ENCODE measurements at places on chromosomes 4 and X.

GRCh38 chrX:150849996-150850720 is 48.3 kb downstream of the CD99L2 start:
- no peak for DNase-seq

DNA sequence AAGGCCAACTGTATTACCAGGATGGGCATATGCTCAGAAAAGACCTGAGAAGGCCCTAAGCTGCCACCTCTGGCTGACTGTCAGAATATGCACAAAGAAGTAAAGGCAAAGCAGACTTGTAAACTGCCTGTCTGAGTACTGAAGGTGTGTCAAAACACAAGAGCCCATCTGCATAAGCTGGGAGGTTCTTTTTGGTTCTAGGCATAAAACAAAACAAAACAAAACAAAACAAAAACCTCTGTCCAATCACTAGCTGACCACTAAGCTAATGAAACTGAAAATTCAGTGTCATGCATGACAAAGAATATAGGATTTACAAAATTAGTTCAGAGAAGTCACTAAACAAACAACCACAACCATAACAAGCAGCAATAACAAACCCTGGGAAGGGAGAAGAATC is 20.6 kb downstream of the SH3D19 start:
- no peak for DNase-seq

GRCh38 chrX:15680401-15680800 is 15.8 kb upstream of the CLTRN start:
- DNase-seq, result no peak

- DNase-seq, result no peak
Observed at GRCh38 chrX:126339928-126340327, 173.8 kb upstream of the DCAF12L2 start.

- no peak for DNase-seq
Observed at GRCh38 chr4:165606465-165607205, 227.8 kb downstream of the CPE start.

DNA sequence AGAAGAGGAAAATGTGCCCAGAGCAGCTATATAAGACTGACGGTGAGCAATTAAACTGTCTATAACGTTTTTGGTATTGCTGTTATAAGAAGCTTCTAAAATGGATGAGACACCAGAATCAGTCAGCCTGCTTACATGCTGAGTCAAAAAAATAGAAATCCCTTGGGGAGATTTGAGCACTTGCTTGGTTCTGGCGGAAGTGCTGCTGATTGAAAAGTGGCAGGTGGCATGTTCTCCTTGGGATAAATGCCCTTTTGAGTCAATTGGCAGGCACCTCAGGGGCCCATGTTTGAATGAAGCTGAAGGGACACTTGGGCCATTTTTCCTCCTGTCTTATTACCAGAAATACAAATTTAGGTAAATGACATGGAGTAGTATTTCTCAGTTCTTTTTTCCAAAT is 148.7 kb downstream of the PTCHD1 start:
- DNase-seq, result no peak

DNA sequence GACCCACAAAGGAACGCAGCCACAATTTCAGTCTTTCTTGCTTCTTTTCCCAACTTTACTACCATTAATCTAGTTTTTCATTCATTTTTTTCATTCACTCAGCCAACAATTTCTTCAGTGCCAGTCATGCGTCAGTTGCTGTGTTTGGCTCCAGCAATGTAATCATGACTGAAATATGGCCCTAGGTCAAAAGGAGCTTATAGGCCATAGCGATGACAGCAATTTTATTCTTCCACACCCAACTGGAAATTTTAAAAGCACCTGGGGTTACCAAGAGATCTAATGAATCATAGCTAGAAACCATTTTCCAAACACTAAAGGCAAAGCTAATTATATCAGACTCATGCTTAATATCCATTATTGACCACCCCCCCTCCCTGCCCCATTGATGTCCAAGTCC is 29.8 kb upstream of the C1QTNF7 start:
- no peak for DNase-seq

GRCh38 chrX:17435476-17435875 is 60.5 kb downstream of the NHS start:
- no peak for DNase-seq

DNA sequence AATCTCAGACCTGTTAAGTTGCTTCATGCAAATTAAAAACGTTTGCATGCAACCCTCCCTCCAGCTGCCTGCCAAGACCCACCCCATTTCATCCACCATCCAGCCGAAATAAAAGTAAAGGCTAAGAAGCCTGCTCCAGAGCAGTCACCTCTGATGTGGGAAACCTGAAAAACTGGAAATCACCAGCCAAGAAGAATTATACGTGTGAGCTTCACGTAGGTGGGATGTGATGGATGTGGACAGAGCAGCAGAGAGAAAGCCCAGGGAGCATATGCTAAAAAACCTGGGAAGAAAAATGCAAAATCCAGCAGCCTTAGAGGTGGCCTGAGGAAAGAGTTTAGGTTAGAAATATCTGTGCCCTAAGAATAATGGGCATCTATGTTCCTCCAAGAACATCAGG is 160.6 kb upstream of the STS start:
- no peak for DNase-seq

DNA sequence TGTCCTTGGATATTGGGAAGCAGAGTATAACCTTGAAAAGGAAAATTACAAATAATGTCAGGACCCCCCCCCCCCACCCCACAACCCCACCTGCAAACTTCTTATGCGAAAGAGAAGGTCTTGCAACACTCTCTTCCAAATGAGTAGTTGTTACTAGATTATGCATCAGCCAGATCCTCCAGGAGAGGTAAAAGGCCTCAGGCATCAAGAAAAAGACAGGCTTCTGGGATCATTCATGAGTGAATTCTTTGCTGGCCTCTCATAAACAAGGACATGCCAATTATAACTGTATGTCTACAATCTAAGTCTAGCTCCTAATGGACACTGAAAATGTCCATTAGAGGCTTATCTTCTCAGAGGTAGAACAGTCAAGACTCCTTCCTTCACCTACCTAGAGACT is 1443.3 kb downstream of the RAPGEF2 start:
- no peak for DNase-seq

DNA sequence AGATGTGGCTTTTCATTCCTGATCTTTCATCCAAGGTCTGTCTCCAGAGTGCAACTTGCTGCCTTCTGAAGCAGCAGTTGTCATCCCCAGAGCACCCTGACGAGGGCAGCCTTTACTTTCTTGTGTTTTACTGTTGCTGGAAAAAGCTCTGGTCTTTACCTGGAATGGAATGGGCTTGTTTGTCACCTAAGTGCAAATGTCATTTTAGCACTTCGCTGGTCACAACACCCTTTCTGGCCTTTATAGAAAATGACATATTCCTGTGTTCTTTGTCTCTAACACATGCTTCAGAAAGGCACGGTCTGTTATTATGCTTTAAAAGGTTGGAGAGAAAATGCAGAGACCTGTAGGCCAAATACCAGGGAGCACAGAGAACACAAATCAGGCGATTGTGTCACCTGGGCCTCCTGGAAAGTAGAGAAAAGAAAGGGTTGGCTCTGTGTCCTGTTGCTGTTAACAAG is 332.7 kb upstream of the IGFBP7 start:
- DNase-seq, result peak; percentile 85

DNA sequence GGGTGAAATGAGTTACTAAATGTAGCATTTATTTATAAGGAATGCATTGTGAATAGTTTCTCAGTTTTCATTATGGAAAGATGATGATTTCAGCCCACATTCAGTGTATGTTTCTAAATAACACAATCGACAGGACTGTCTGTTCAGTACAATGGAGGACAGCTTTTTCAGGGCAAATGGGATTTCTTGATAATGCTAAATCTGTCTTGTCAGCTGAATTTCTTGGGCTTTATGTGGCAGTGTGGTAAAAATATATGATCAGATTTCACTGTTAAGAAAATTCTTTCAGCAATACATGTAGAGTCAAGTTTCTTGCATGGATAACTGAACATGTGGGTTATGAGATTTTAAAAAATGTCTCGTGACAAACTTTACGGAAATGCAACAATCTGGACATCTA is 150.8 kb downstream of the NPNT start:
- DNase-seq, result no peak

DNA sequence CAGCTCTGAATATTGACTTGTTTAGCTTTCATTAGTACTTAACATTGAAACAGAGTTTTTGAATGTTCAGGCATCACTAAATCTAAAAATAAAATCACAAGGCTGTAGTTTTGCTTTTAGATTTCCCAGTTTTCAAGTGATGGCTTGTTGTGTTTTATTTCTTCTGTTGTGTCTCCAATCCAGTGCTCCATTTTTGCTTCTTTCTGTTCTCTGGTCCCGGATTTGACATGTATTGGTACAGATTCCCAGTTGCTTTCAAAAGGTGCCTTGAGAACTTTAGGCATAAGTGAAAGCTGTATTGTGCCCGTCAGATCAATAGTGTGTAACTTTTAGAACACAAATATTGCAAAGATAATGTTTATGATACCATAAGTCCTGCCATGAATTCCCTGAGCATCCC is 53.2 kb downstream of the ARHGAP10 start:
- DNase-seq, result no peak

DNA sequence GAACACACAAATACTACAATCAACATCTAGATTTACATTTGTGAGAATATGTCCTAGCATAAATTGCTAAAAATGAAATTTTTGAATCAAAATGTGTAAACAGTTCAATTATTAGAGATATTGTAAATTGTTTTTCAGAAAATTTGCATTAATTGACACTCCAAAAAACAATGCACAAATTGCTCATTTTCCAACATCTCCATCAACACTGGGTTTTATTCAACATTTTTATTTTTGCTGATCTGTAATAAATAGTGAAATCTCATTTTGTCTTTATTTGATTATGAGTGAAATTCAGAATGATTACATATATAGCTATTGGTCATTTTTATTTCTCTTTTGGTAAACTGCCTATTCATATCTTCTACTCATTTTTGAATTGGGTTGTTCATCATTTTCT is 120.0 kb upstream of the GRIA3 start:
- no peak for DNase-seq

GRCh38 chr4:87012265-87012953 is 77.6 kb downstream of the AFF1 start:
- no peak for DNase-seq

- no peak for DNase-seq
Observed at GRCh38 chrX:140297273-140297672, 207.6 kb downstream of the SOX3 start.

GRCh38 chr4:112940336-112940735 is 109.1 kb upstream of the ANK2 start:
- DNase-seq, result no peak

DNA sequence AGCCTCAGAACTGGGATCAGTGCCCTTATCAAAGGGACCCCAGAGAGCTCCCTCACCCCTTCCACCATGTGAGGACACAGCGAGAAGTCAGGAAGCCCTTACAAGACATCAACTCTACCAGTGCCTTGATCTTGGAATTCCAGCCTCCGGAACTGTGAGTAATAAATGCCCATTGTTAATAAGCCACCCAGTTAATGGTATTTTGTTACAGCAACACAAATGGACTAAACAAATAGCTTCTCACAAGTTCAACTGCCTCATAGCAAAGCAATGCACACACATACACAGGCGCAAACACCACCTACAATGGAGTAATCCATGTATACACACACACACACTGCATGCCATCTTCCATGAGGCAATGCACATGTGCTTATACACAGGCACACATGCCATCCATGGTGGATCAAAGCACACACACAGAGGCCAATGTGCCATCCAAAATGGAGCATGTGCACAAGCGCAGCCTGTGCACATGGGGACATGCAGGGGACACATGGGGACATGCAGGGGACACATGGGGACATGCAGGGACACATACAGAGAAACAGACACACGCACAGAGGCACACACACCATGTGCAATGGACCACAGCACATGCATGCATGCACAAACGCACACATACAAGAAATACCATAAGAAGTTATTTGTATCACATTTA is 137.6 kb upstream of the TBL1X start:
- DNase-seq, result no peak

DNA sequence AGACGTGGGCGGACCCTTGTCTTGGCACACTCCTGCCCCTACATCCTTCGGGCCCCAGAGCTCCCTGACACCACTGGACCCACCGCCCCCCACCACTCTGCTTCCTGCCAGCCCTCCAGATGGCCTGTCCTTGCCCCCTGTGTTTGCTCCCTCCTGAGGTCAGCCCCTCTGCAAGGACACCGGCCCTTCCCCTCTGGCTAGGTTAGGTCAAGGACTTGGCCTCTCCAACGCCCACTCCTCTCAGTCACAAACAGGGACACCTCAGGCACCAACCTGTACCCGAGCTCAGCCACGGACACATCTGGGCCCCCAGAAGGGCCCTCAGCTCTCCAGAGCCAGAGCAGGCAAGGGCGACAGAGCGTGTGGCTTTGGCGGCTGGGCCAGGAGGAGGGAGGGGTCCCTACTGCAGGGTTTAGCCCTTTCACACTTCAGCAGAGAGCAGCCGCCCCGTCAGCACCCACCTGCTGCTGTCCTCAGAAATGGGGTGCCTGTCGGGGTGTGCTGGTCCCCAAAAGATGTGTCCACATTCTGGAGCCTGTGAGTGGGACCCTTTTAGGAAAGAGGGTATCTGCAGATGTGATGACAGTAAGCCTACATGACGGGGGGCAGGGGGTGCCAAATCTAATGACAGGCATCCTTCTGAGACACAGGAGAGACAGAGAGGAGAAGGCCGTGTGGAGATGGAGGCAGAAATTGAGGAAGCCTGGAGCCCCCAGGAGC is 23.5 kb upstream of the DUSP9 start:
- DNase-seq, result no peak

- DNase-seq, result peak; percentile 15
Observed at GRCh38 chr4:168716406-168717129, 219.7 kb downstream of the PALLD start.

DNA sequence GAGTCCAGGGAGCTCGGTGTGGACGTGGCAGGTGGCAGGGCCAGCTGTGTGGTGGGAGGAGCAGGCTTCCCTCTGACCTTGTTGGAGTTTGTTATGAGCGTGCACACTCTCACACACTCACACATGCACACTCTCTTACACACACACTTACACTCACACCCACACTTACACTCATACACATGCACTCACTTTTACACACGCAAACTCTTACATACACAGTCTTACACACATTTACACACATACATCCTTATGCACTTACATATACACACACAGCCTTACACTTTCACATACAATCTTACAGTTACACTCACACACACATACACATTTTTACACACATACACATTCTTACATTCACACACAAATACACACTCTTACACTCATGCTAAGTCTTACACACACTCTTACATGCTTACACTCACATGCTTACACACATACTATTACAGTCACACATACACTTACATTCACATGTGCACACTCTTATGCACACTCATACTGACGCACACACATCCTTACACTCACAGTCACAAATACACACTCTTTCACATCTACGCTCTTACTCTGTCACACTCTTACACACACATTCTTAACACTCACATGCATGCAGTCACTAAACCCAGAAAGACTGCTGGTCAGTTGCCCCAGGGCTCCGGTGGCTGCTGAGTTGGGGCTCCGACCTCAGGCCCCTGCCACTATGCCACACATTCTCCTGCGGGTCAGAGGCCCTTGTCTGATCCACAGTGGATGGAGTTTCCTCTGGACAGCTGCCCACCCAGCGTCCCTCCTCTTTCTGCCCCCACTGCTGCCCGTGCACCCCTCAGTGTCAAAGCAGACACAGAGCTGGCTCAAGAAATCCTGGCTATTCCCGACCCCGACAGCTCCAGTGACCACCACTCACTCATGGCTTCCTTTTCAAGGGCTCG is 95.8 kb downstream of the ADRA2C start:
- no peak for DNase-seq

- peak; percentile 60 for DNase-seq
Observed at GRCh38 chr4:158169931-158170690, 2.7 kb downstream of the GASK1B start.
